ENCODE measurements at places on chromosomes 7 and 10.

- H3K36me3 ChIP-seq, result peaks cover 23% of the 10 kb centered on the region
- no peak overlapping the region for H3K27ac ChIP-seq
- peaks cover 24% of the 10 kb centered on the region for H3K4me1 ChIP-seq
- H3K4me3 ChIP-seq, result no peak overlapping the region
Observed at GRCh38 chr10:121519901-121520493, 78.2 kb downstream of the FGFR2 start.

DNA sequence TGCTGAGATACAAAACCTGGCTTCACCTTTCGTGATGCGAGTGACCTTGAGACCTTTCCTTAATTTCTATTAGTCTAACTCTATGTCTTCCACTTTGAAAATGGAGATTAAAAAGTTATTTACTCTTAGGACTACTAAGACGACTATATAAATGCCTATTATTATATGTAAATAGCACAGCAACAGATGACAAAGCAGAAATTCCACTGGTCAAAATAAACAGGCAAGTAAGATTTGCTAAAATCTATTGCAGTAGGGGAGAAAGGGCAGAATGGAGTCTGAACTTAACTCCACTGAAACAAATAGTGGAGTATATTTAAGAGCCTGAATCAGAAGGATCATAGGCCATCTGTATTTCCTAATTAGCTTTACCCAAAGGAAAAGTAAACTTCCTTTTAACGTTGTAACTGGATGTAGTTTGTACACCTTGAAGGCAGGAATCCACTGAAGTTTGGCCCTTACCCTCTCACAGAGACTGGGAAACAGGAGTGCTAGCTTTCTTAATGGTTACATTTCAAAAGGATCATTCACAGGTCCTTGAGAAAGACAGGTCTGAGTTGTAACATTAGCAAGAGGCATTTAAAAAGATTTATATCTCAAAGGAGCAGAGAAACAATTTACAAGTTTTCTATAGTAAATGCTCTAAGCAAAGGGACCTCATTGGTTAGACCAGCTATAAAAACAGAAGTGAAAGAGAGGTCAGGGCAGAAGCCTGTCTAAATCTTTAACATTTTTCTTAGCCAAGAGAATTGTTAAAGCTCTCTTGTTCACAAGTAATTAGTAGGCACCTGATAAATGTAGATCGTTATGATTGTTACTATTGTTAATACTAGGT lies 332.5 kb downstream of the ZWINT start:
- no peaks in the 10 kb centered on the region for H3K4me1 ChIP-seq
- DNase-seq, result no peak
- no peaks in the 10 kb centered on the region for H3K36me3 ChIP-seq
- no peak overlapping the region for H3K27ac ChIP-seq

- H3K27me3 ChIP-seq, result no peaks in the 10 kb centered on the region
- H3K27ac ChIP-seq, result peak overlapping the region; percentile 15
- peak; percentile 48 for DNase-seq
- H3K4me1 ChIP-seq, result peaks cover 14% of the 10 kb centered on the region
- no peak overlapping the region for H3K4me3 ChIP-seq
Observed at GRCh38 chr10:32961895-32962369, 3.9 kb upstream of the ITGB1 start.

DNA sequence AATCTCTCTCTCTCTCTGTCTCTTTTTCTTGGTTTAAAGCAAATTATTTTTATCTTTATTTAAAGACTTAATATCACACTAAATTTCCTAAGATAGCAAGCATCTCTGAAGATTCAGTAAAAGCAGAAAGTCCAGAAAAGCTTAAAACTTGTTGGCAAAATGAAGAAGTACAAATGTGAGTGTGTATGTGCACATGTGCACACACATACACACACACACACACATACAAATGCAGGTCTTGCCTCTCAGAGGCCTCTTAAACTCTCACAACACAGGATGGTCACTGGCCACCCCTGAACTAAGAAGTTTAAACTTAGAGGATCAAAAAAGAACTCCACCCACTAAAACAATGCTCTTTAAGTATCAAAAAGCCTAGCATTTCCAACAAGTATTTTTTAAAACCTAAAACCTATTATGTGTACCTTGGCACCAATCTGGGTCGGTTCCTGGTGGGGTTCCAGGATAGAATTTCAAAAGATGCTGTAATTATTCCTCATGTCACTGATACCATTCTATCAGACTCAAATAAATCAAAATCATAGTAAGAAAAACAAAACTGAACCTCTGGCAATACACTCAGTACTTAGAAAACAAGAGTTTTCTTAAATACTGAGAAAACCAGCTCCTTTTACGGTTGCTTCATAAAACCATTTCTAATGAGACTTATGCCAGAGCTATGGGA lies 55.0 kb downstream of the SORBS1 start:
- DNase-seq, result no peak
- H3K4me1 ChIP-seq, result peaks cover 30% of the 10 kb centered on the region
- H3K27me3 ChIP-seq, result no peaks in the 10 kb centered on the region

Measured in large intestine (tissue), 12 donors.